Ovary (tissue), 10 donors: ENCODE measurements at places on chromosomes 1 and 21. TPM values are rescaled to one million over a fixed set of nuclear protein-coding genes. Genes with fewer than 3 reads are reported as not detected.

DNA sequence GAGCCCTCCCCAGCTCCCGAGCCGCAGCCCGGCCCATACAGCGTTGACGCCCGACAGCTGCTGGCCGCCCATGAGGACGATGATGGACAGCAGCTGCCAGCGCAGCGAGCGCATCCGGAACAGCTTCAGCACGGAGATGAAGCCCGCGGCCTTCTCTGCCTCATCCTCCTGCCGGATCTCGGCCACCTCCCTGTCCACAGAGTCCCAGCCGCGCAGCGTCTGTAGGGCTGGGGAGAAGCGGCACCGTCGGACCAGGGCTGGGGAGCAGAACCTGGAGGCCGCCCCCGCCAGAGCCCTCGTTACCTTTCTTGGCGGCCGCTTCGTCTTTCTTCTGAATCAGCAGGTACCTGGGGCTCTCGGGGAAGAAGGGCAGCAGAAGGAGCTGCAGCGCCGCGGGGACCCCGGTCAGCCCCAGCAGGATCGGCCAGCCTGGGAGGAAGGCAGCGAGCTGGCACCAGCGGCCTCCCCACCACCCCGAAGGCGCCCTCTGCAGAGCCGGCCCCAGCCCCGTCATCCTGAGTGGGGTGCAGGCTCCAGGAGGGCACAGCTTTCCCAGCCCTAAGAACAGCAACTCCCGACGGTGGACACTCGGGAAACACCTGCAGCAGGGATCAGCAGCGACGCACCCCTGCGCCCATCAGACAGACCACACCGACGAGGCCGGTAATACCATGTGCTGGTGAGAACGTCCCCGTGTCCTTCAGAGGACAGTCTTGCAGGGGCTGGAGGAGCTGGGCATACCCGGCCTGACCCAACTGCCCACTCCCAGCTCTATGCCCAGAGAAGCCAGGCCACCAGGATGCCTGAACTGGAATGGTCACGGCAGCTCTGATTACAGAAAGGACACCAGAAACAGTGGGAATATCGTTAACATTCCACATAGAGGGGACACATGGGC, 13.8 kb upstream of the SLC2A7 start:
- DNase-seq = no peak

DNA sequence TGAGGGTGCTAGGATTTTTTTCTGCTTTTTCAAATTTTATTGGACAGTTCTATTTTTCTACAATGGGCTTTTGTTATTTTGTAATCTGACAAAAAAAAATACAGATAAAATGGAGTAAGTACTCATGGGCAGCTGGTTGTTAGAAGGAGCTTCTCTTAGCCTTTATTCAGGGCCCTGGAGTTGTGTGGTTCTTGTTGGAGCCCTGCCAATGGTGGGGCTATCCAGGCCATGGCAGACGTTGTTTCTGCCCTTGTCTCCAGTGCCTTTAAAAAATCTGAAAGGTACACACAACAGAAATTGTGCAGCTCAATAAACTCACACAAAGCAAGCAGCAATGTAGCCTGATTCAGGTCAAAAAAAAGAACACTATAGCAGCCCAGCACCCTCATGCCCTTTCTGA, 153.5 kb upstream of the GALNT2 start:
- DNase-seq = no peak

GRCh38 chr1:197736685-197737084, 38.6 kb downstream of the DENND1B start:
- DNase-seq = no peak

DNA sequence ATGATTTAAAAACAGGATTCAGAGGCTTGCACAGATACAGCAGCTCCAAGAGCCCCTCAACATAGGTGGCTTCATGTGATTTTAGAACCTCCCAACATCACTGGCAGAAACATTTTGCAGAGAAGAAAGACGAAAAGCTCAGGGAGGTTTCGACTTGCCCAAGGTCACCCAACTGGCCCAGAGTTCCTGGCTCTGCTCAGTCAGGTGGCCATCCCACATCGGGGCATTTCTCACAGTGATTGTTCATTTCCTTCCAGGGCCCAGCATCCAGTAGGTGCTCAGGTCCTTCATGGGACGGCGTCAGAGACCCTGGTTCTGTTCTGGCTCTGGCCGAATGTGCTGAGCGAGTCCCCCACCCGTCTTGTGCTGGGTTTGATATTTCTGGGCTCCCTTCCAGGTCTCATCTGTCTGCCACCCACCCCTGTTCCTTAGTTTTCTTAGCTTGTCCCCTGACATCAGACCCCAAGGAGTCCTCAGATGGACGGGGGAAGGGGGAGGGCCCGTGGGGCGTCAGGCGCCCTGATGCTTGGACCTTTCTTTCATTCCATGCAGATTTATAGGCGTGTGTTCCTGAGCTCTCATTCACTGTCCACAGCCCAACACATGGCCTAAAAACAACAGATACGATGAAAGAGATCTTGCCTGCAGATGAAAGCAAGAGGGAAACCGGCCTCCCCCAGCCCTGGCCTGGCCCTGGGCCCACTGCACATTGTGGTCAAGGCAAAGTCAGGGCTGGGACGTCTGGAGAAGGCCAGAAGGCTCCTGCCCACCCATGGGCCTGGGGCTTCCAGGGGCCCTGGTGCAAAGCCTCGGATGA, 123.1 kb upstream of the ZBTB40 start:
- DNase-seq = peak; percentile 80

DNA sequence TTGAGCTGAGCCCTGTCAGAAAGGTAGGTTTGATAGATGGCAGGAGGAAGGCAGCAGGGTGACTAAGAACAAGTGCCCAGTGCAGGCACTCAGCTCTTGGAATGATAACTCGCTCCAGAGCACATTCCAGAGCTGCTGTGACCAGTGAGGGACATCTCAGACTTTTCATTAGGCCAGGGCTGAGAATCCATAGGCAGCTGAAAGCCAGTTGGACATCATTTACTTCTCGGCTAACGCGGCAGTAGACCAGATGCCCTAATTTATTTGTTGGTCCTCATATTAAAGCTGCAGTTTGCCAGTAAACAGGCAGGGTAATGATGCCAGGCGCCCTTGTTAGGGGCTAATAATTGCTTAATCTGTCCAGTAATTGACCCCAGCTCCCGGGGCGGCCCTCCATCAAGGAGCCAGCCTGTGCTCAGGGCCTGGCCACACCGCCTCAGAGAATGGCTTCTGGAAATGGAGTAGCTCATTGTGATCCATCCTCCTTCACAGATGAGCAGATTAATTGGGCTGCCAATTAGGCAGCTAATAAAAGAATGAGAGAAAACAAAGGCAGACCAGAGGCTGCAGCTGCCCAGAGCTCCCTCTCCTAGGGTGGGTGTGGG, 122.0 kb downstream of the BEND5 start:
- no peak for DNase-seq

DNA sequence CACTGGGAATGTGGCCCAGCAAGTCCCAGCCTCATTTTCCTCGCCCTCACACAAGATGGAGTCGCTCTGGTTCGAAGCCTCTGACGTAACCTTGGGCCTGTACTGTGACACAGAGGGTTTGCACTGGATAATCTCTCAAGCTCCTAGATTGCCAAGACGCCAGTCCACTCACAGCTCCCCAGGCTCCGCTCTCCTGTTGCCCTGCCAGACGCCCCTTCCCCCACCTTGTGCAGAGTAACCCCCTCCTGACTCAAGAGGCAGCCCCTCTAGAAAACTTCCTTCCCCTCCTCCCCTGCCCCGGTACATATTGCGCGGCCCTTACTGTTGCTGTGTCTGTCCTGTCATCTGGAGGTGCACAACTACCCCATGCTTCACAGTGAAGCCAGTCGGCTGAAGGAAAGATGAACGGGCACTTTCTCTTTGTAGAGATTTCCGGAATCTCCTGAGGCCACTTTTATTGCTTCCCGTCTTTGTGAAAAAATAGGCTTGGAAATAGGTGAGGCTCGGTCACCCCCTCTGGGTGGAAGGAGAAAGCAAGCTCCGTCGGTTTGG, 981 bp upstream of the KIAA1614 start:
- peak; percentile 31 for DNase-seq

DNA sequence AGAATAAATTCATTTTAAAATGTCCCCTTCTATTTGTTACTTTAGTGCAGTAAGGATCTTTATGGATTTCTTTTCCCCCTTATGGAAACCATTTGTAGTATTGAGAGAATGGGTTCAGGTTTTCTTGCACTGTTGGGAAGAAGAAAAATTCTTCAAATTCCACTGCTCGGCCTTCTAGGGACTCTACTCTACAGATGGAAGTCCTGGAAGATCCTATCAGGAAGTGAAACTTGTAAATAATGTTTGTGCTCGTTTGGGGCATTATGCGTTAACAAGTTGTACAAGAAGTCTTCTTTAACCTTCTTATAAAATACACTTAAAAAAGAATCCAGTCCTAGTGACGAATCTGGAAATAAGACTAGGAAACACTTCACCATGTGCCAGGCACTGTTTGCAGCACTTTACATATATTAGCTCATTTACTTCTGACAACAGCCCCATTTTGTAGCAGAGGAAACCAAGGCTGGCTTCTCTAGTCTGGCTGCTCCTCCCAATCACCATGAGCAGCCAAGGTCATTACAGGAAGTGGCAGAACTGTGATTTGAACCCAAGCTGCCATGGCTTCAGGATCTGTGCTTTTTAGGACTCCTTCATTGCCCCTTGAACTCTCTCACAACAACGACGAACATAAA, 11.8 kb downstream of the LRRC8D start:
- no peak for DNase-seq

DNA sequence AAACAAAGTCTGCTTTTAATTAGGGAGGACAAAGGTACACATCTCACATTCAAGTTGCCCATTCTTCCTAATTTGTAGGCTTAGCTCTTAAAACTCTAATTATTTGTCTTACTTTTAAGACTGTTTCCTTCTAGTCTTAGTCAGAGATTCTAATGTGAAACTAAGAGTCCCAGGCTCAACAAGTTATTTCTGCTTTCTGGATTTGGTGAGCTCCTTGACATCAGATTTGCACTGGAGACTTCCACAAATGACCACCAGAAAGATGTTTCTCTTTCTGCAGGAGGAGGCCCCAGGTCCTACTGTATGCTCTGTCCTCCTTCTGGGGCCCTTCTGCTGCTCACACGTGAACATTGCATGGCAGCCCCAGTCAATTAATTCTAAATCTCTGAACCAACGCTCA, 194.2 kb upstream of the JUN start:
- no peak for DNase-seq

DNA sequence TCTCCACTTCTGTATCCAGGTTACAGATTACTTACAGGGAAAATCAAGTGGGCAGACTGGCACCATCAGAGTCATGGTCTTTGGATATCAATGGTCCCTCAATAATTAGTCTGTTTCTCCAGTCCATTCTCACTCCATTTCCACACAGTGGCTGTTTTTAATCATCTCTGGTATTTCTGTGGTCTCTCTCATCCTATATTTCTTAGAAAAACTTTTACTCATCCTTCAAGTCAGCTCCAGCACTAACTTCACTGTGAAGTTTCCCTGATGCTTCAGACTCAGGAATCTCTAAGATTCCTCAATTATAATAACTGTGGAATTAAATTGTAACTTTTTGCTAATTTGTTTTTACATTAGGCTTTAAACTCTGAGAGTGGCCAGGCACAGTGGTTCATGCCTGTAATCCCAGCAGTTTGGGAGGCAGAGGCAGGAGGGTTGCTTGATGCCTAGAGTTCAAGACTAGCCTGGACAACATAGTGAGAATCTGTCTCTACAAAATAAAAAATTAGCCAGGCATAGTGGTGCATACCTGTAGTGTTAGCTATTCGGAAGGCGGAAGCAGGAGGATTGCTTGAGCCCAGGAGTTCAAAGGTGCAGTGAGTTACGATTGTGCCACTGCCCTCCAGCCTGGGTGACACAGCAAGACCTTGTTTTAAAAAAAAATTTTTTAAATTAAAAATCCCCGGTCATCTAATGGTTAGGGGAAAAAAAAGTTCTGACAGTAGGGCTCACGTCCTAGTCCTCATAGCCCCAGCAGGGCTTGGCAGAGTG, 10.6 kb downstream of the CD160 start:
- DNase-seq = no peak

DNA sequence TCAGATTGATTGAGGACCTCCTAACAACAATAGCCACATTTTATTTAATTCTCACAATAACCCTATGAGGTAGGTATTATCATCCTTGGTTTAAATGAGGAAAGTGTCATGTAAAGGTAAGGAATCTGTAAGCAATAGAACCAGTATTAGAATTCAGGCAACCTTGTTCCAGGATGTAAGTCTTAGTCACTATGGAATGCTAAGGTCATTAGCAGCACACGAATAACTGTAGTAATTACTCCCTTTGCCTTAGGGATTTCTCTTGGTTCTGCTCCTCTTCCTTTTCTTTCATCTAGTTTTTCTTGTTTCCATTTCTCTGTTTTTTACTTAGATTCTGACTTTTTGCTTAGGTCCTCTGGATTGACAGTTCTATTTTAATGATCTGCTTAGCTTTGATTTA, 23.1 kb upstream of the ATP6V1G3 start:
- no peak for DNase-seq

- no peak for DNase-seq
Measured at GRCh38 chr21:26199456-26199855, 28.9 kb upstream of the APP start.

CYP4A22 gene
- 0.08 TPM for polyA plus RNA-seq

OR2T11 gene
- not detected for polyA plus RNA-seq

SPRR2E gene
- 1.5 TPM for polyA plus RNA-seq

AK2 gene
- 150 TPM for polyA plus RNA-seq

PTTG1IP gene
- 144 TPM for polyA plus RNA-seq

PTGS2 gene
- 0.86 TPM for polyA plus RNA-seq

CLDN19 gene
- polyA plus RNA-seq = 0.07 TPM

GPR161 gene
- 13.6 TPM for polyA plus RNA-seq
